ENCODE measurements at places on chromosomes 2 and 18. TPM values are rescaled to one million over a fixed set of nuclear protein-coding genes. Genes with fewer than 3 reads are reported as not detected.

GRCh38 chr2:44310287-44310686 lies 35.0 kb downstream of the SLC3A1 start:
- DNase-seq: no peak

CACNB4 gene
- total RNA-seq: 7.7 TPM

ZC3H6 gene
- total RNA-seq: 14.4 TPM

GAL3ST2 gene
- total RNA-seq: not detected

MOB1A gene
- 65.2 TPM for total RNA-seq

PRKD3 gene
- total RNA-seq: 20.8 TPM

GRCh38 chr2:70703900-70704549 lies 64.0 kb downstream of the ADD2 start:
- peak; percentile 69 for DNase-seq

GRCh38 chr18:74817576-74817975 lies 219.9 kb downstream of the ZNF407 start:
- no peak for DNase-seq

ALK gene
- 0.32 TPM for total RNA-seq

NT5DC4 gene
- total RNA-seq: not detected

LRP2 gene
- 0.17 TPM for total RNA-seq
